ENCODE measurements at places on chromosomes 11 and 22. TPM values are rescaled to one million over a fixed set of nuclear protein-coding genes. Genes with fewer than 3 reads are reported as not detected.

Gene NAT10
- polyA plus RNA-seq: 49.5 TPM

Gene FAM180B
- polyA plus RNA-seq: not detected

Gene PKNOX2
- polyA plus RNA-seq: 14.9 TPM

Gene MS4A1
- polyA plus RNA-seq: 0.32 TPM

GRCh38 chr11:66845143-66845875, 2.1 kb downstream of the RCE1 start:
- no peak for DNase-seq

- no peak for DNase-seq
These were observed 192.6 kb upstream of the PITPNB start for GRCh38 chr22:28111501-28112189.

DNA sequence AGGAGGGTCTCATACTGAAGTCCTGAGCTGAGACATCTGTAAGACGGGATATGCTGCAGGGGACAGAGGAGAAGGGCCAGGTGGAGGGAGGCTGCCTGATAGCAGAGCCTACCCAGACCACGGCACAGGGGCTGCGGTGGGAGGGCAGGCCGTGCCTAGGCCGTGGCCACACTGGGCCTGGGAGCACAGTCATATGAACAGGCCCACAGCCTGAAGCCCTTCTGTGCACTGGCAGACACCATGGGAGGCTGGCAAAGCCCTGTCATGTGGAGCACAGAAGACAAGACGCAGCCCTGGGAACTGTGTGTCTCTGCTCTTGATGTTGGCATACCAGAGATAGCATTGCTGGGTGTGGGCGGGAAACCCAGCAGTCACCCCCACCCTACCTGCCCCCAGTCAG, 3.3 kb downstream of the SPATA19 start:
- DNase-seq: no peak

GRCh38 chr22:29750559-29751538, 16.0 kb downstream of the ZMAT5 start:
- no peak for DNase-seq

- DNase-seq: no peak
These were observed 922 bp upstream of the CSNK1E start for GRCh38 chr22:38317995-38318715.

DNA sequence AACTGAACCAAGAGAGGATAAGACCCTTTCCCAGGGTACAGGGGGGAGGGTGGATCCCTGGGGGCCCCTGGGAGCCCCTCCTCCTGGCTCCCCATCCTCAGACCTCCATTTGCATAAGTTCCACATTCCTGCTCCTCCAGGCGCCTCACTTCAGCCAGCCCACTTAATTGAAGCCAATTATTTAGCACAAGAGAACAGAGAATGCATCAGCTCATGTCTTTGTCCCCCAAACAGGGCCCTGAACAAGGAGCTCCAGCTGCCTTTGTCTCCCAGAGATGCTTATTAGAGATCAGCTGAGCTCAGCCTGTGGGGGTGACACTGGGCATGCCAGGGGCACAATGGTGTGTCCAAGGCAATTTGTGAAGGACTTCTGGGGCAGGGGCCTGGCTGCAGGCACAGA, 89.9 kb upstream of the PRDM11 start:
- DNase-seq: no peak

DNA sequence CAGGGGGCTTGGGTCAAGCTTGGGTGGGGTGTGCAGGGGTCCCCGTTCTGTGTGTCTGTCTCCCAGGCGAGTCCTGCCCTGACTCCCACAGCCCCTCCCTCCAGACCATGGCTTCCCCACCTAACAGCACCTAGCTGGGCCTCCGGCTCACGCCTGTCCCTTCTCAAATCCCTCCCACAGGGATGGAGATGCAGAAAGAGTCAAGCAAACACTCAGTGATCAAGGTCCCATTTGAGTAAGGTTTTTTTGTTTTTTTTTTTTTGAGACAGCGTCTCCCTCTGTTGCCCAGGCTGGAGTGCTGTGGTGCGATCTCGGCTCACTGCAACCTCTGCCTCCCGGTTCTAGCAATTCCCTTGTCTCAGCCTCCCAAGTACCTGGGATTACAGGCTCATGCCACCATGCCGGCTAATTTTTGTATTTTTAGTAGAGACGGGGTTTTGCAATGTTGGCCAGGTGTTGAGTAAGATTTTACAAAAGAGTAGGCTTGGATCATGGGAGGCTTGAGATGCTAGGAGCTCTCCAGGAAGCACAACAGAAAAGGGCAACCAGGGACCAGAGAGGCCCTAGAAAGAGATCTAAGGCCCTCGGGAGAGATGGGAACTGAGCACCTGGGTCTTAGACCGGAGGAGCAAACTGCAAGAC, 5.7 kb downstream of the APOBEC3D start:
- DNase-seq: no peak

- DNase-seq: no peak
These were observed 102.8 kb downstream of the STIM1 start for GRCh38 chr11:3958281-3958680.

DNA sequence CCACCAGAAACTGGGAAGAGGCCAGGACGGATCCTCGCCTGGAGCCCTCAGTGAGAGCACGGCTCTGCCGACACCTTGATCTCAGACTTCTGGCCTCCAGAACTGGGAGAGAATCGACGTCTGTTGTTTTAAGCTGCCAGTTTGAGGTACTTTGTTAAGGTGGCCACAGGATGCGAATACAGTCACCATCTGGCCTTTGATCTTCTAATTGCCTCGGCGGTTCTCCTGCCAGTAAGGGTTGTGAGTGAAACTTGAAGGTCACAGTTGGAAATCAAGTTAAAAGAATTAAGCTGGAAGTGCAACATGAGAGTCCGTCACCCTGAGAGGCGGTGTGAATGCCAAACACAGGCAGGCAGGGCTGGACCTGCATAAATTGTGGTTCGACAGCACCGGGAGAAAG, 27.9 kb downstream of the PARVB start:
- DNase-seq: no peak

DNA sequence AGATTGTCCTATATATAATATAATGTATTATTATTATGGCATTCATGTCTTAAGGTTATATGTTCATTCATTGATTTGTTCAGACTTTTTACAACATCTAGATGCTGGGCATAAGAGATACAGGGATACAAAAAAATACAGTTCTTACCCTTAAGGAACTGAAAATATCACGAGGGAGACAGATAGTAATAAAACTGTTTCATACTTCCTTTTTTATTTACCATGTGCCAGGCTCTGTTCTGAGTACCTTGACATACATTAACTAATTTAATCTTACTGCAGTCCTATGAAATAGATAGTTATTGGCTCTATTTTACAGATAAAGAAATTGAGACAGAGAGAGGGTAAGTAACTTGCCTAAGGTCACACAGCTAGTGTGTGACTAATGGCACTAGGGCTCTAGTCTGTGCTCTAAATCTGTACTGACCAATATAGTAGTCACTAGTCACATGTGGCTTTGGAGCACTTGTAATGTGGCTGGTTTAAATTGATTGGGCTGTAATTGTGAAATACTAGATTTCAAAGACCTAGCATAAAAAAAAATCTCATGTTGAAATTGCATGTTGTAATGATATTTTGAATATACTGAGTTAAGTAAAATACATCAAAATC, 21.3 kb downstream of the TRIM44 start:
- no peak for DNase-seq

DNA sequence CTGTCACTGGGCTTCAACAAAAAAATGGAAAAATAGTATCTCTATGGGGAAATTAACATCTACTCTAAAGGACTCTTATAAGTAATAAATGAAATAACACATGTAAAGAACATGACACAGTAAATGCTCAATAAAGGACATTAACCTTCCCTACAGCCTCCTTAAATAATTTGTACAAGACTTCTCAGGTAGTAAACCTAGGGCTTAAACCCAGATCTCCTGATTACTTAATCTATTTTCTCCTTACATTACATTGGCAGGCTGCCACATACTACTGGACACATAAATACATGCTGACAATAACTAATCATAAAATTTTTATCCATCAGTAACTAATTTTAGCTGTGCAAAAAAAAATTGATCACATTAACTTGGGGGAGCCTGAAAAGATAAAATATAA, 4.9 kb downstream of the AMBRA1 start:
- DNase-seq: no peak

- no peak for DNase-seq
These were observed 8.1 kb downstream of the WNT7B start for GRCh38 chr22:45968751-45969413.

DNA sequence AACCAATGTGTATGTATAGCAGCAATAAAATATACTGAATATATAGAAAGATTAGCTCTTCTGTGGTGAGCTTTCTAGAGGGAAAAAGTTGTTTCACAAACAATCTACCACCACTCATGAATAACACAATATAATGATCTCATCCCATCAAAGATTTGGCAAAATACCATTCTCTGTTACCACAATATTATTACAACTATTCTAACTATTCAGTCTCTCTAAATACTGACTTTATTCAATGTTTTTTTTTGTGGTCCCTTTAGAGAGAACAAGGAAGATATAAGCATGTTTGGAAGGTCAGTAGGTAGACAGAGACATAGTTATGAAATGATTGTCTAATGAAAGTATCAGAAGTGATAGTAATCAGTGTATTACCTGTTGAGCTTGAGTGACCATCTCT, 7.8 kb downstream of the CCDC90B start:
- DNase-seq: no peak

Data from right renal cortex interstitium (tissue), 3 donors.